ENCODE measurements at places on chromosomes 6 and 20.

DNA sequence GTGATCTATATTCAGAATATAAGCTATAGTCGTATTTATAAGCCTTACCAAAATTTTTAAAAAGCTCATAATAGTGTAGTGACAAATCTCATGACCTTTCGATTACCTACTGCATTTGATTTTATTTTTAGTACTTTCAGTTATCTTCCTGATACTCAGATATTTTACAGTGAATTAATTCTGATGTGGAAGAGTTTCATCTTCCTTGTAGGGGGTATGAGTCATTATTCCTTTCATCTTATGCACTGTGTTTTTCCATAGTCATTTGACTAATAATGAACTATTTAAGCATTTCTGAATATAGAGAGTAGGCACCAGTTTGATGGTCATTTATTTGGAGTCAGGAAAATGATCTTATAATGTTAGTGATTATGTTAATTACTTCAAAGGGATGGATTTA is 36.4 kb downstream of the HDGFL1 start:
- DNase-seq, result no peak

DNA sequence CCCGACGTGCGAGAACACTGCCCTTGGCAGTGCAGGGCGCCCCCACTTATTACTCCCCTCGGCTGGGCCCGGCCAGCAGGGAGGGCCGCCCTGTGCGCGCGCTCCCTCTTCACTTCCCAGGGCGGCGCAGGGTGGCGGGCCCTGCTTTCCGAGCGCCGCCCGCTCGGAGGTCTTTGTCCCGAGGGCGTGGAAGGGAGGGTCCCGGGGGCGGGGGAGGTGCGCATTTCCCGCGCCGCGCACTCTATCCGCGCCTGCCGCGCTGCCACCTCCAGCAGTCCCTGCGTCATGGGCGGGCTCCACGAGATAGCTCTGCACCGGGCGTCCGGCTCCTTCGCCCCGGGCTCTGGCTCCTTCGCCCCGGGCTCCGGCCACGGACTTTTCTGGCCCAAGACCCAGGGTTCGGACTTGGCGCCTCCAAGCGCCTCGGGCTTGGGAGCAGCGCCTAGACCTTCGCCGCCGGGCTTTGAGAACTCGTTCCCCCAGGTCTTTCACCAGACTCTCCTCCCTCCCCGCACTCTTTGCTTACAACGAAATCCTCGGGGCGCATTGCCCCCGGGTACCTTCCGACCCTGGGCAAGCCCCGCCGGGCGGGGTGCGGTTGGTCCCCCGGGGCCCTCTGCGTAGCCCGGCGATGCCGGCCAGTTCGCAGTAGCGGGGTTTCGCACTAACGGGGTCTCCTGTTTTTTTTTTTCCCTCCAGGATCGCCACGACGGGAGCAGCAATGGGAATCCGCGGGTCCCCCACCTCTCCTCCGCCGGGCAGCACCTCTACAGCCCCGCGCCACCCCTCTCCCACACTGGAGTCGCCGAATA is 1.6 kb downstream of the TFAP2C start:
- DNase-seq, result no peak

- no peak for DNase-seq
These were observed 523 bp upstream of the COX7A2 start for GRCh38 chr6:75244063-75244584.

- no peak for DNase-seq
These were observed 182.0 kb upstream of the MYLIP start for GRCh38 chr6:15946701-15947385.

DNA sequence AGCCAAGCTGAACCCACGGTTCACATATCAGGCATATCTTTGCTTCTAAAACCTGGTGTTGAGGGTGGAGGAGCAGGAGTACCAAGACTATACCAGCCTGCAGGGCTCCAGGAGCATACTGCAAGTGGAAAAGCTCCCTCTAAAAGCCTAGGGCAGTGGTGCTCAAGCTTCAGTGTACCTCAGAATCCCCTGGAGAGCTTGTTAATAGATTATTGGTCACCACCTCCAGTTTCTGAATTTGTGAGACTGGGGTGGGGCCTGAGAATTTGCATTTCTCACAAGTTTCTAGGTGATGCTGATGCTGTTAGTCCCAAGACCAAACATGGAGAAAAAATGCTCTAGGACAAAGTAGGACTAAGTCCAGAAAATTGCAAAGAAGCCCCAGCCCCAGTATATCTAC is 65.4 kb downstream of the FILIP1 start:
- no peak for DNase-seq

DNA sequence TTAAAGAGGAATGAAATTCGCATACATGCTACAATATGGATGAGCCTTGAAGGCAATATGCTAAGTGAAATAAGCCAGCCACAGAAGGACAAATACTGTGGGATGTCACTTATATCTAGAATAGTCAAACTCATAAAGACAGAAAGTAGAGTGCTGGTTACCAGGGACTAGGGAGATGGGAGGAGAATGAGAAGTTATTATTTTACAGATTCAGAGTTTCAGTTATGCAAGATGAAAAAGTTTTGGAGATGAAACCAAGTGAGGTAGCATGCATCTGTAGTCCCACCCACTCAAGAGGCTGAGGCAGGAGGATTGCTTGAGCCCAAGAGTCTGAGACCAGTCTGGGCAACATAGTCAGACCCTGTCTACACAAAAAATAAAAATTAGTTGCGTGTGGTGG is 82.5 kb upstream of the ARID1B start:
- no peak for DNase-seq

GRCh38 chr6:134835993-134836392 is 113.9 kb downstream of the ALDH8A1 start:
- no peak for DNase-seq

DNA sequence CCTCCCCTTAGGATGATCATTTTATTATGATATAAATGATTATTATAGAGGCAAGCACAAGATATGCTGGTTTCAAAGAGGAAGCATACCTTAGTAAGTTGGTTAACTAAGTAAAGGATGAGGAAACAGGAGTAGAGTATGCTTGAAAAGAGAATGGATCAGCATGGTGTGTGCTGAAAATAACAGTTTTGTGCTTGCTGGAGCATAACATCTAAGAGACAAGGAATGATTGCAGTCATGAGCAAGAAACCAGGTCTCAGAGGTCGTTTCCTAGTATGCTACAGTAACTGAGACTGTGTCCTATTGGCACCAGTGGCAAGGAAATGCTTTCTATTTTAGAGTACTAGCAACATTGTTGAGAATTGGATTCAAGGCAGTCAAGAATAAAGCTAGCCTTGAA is 34.1 kb downstream of the CDC40 start:
- no peak for DNase-seq

DNA sequence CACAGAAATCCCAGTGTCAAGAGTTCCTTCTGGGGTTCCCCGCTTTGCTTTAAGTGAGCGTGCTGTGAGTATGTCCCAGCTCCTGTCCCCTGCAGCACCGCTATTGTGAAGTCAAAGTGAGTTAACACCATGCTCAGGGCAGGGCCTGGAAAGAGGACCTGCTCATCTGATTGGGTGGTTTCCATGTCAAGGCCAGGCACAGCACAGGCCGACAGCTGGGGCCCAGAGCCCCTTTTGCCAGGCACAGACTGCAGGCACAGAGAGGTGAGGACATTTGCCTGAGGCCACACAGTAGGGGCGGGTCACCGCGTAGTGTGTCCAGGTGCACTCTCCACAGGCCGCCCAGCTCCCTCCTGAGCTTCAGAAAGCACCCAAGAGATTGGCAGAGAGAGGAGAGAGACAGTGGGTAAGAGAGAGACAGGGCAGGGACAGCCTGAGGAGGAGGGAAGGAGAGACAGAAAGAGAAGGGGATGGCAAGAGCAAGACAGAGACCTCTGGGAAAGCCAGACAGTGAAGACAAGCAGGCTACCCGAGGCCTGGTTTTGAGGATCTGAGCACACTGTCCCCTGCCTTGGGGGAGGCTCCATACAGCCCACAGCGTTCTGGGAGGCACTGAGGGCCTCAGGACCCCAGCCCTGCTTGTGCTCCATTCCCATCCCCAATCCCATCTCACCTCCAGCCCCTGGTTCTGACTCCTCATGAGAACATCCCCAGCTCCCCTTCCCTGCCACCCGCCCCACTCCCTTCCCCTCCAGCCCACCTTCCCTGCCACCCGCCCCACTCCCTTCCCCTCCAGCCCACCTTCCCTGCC is 6.5 kb upstream of the BPIFB1 start:
- DNase-seq, result no peak

- DNase-seq, result no peak
These were observed 25.2 kb downstream of the TFAP2B start for GRCh38 chr6:50843842-50844241.

Measured in stimulated activated CD4-positive, alpha-beta T cell treated with anti-CD3 and anti-CD28 coated beads, Interleukin-1b, Interleukin-23, amount 100 ng/mL, for 1 hour (primary cell).